SHP77 (cell line): ENCODE measurements at places on chromosomes 1 and 21.

- no peak for DNase-seq
Measured at GRCh38 chr21:36615274-36615964, 83.5 kb upstream of the SIM2 start.

- DNase-seq: no peak
Measured at GRCh38 chr1:66359269-66359668, 174.7 kb upstream of the SGIP1 start.

- peak; percentile 40 for DNase-seq
Measured at GRCh38 chr1:227234998-227235405, 83.3 kb downstream of the CDC42BPA start.

DNA sequence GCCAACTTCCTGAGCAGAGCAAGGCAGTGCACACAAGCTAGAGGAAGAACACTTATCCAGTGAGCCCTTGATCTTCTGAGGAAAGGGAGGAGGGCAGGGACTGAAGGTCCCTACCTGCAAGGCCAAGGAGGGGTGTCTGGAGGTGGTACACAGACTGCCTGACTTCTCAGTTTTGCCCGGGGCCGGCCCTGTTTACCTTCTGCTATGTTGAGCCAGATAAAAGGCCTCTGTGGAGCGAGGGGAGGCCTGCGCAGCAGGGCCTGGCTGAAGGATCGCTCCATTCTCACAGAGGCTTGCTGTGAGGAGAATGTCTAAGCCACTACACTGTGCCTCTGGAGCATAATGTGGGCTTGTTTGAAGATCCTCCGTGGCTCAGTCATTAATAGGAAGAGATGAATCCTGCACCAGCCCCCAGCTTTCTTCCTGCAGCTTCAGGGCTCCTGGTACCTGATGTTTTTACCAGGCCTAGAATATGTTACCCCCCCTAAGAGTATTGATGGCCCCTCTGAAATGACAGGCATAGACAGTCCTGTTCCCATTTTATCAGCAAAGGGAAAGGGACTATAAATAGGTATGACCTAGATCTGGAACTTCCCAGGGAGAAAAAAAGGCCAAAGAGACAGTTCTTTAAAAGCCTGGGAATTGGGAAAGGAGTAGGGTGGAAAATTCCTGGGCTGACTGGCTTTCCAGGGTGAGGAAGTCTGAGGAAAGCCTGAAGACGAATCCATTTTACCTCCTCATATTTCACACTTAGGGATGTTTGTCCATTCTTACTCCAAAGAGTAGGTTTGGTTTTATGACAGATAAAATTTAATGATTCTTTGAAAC is 4.7 kb downstream of the POGK start:
- no peak for DNase-seq

DNA sequence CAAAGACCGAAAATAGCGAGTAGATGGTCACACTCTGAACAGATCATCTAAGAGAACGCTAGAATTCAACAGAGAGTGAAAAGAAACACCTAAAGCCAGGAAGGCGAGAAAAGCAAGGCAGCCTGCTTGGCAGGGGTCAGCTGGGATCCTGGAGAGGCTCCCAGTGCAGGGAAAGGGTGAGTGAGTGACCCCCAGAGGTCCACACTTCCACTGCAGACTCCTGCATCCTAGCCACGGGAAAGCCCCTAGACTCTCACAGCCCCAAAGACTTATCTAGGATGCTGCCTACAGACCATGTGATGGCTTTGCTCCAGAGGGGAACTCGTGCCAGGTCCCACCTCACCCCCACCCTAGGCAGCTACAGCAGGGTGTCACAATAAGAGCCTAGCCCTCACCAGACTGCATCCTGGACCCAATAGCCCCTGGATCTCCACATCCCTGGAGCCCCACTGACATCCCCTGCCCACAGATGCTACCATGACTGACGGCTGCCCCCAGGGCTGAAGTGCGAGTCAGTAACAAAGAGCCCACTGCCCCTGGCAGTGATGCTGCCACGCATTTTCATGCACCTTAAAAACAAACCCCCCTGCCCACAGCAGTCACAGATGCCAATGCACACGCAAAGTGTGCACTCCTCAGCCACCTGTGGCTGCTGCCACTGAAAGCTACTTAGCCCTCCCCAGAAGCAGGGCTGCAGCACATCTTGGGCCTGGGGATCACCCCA is 62.2 kb downstream of the PSMG1 start:
- no peak for DNase-seq

DNA sequence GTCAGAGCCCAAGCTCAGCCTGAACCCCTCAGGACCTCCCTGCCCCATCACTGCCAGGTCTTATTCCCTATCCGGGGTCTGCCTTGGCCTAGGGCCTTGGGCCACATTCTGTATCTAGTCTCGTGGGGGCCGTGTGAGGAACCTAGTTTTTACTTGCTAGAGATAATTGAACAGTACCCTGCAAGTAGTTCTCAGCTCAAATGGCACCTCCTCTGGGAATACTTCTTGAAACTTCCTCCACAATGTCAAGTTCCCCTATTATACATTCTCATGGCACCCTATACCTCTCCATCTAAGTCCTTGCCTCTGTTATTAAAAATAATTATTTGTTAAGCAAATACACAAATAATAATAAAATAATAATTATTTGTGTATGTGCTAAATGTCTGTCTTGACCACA is 32.9 kb upstream of the CSF1 start:
- DNase-seq: no peak

- DNase-seq: peak; percentile 46
Measured at GRCh38 chr1:206663832-206664652, 20.7 kb upstream of the MAPKAPK2 start.

GRCh38 chr1:39733161-39733560 is 5.5 kb upstream of the PPIE start:
- peak; percentile 24 for DNase-seq

GRCh38 chr1:209059376-209059775 is 524.1 kb upstream of the CAMK1G start:
- no peak for DNase-seq

GRCh38 chr1:177017287-177017852 is 147.1 kb downstream of the ASTN1 start:
- no peak for DNase-seq

DNA sequence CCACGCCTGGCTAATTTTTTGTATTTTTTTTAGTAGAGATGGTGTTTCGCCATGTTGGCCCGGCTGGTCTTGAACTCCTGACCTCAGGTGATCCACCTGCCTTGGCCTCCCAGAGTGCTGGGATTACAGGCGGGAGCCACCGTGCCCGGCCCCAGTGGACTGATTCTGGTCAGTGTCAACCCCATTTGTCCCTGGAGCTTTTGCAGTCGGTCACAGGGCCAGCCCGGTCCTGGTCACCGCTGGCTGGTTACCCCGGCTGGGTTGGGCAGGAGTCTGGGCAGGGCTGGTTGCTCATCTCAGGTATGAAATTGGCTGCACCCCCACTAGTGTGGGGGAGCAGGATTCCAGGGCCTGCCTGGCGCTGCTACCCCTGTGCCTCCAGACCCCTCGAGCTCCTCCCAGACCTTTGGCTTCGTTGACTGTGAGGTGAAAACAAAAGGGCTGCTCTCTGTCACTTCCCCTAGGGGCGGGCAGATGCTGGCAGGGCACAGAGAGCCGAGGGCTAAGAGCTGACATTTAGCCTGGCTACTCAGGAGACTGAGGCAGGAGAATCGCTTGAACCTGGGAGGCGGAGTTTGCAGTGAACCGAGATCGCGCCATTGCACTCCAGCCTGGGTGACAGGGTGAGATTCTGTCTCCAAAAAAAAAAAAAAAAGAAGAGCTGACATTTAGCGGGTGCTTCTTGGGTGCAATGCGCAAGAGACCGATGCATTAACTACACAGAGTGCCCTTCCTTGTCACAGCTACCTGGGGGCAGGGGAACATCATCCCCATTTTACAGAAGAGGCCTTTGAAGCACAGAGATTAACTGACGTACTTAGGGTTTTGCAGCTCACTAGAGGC is 10.6 kb downstream of the TNFRSF1B start:
- DNase-seq: no peak
